H9 (cell line): ENCODE measurements at places on chromosomes 7 and 10. TPM values are rescaled to one million over a fixed set of nuclear protein-coding genes. Genes with fewer than 3 reads are reported as not detected.

Gene SORCS3
- 0.04 and 0.18 TPM in 2 replicates for total RNA-seq

Gene TACR2
- total RNA-seq, result not detected in 2 replicates

DNA sequence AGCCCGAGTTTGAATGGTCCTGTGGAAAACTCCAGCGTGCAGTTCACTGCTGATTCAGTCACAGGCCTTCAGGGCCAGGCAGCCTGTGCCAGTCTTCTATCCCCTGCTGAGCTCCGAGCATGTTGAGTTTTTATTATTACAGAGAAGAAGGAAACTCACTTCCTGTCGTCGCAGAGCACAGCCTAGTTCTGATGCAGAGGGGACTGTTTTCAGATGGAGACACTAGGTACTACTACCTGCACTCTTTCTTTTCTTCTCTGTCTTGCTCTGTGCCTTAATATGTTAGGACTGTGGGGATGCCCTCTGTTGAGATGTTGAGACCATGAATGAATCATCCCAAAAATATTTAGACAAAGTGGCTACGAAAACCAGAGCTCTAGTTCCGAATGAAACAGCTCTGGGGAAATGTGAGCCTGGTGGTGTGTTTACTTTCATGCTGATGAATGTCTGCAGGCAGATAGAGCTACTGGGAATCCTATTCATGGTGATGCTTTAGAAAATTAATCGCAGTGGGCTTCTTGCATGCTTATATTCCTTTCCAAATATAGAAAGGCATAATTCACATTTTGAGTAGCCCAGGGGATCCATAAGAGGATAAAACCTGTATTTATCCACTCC, 29.6 kb downstream of the CASP7 start:
- no peaks in the 10 kb centered on the region for H3K36me3 ChIP-seq
- DNase-seq, result no peak
- H3K27ac ChIP-seq, result no peak overlapping the region
- no peaks in the 10 kb centered on the region for H3K27me3 ChIP-seq
- H3K4me1 ChIP-seq, result peaks cover 16% of the 10 kb centered on the region; the same call in 1 of the 2 replicates

DNA sequence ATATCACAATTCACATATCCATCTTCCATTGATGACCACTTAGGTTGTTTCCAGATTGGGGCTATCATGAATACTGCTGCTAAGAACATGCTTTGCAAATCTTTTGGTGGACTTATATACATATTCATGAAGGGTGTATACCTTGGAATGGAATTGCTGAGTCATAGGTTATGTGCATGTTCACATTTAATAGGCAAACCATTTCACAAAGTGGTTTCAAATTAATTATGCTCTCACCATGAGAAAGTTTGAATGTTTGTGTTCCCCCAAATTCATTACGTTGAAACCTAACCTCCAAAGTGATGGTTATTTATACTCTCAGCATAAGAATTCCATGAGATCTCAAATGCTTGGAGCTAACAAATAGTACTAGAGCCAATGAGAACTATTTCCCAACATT, 86.4 kb downstream of the VPS41 start:
- H3K27me3 ChIP-seq, result no peaks in the 10 kb centered on the region
- peaks cover 6% of the 10 kb centered on the region; the same call in 2 of the 3 replicates for H3K36me3 ChIP-seq
- DNase-seq, result no peak
- no peak overlapping the region for H3K27ac ChIP-seq
- no peak overlapping the region for H3K4me3 ChIP-seq
- H3K4me1 ChIP-seq, result no peaks in the 10 kb centered on the region

DNA sequence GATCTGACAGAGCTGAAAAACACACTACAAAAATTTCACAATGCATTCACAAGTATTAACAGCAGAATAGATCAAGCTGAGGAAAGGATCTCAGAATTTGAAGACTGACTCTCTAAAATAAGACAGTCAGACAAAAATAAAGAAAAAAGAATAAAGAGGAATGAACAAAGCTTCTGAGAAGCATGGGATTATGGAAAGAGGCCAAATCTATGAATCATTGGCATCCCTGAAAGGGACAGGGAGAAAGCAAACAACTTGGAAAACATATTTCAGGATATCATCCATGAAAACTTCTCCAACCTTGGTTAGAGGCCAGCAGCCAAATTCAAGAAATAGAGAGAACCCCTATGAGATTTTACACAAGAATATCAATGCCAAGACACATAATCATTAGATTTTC, 804.8 kb upstream of the IGFBP3 start:
- H3K27ac ChIP-seq, result no peak overlapping the region
- no peak overlapping the region for H3K4me3 ChIP-seq
- no peaks in the 10 kb centered on the region for H3K27me3 ChIP-seq
- H3K36me3 ChIP-seq, result no peaks in the 10 kb centered on the region

GRCh38 chr7:35717013-35717412, 22.1 kb upstream of the HERPUD2 start:
- H3K4me3 ChIP-seq, result no peak overlapping the region
- no peak overlapping the region for H3K27ac ChIP-seq
- H3K27me3 ChIP-seq, result no peaks in the 10 kb centered on the region
- no peaks in the 10 kb centered on the region for H3K36me3 ChIP-seq
- no peaks in the 10 kb centered on the region for H3K4me1 ChIP-seq
- no peak for DNase-seq

- no peaks in the 10 kb centered on the region for H3K36me3 ChIP-seq
- no peak overlapping the region; the same call in 2 of the 3 replicates for H3K4me3 ChIP-seq
- no peaks in the 10 kb centered on the region for H3K4me1 ChIP-seq
- no peak overlapping the region for H3K27ac ChIP-seq
These were observed 63.5 kb downstream of the ZNF365 start for GRCh38 chr10:62437696-62438095.

DNA sequence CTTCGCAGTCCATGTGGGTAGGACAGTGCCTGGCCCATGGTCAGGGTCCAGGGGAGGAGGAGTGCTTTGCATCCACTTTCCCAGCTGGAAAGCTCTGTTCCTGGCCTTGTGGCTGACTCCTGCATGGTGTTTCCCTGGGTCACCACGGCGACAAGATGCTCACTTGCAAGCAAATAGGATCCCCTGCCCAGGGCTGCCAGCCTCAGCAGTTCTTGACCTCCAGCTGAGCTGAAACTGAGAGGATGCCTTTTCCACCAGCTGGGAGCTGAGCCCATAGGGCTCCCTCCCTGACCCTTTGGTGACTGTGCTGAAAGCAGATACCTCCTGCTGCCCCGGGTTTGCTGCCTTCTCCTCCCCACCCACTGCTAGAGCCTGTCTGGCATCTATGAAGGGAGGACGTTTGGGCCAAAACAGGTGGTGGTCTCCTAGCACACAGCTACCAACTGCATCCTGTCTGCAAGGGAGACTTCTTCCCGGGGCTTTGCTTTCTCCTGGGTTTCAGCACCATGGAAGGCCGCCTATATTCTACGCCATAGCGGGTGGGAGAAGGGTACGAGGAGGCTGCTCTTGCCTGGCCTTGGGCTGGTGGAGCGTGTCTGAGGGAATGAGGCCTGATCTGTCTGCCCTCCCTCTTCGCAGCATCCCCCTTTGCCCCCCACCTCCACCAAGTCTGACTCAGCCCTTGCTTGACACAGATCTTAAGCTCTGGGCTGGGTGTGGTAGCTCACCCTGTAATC, 34.4 kb downstream of the UBTD1 start:
- peak; percentile 69 for DNase-seq
- peaks cover 7% of the 10 kb centered on the region for H3K36me3 ChIP-seq
- H3K27me3 ChIP-seq, result no peaks in the 10 kb centered on the region
- no peak overlapping the region for H3K27ac ChIP-seq
